ENCODE measurements at places on chromosomes 6 and 20. TPM values are rescaled to one million over a fixed set of nuclear protein-coding genes. Genes with fewer than 3 reads are reported as not detected.

The PRDM1 gene
- 7.9 TPM for total RNA-seq

The NFKBIE gene
- total RNA-seq = 2.4 TPM

The TFEB gene
- total RNA-seq = 3.1 TPM

The LIME1 gene
- total RNA-seq = 1.2 TPM

GRCh38 chr20:3661060-3661813, 2.0 kb downstream of the GFRA4 start:
- no peak for DNase-seq

- DNase-seq = no peak
Measured at GRCh38 chr6:127173156-127173940, 54.9 kb downstream of the RSPO3 start.

- no peak for DNase-seq
Measured at GRCh38 chr6:33390767-33391277, 801 bp upstream of the KIFC1 start.

GRCh38 chr6:56593801-56594318, 48.8 kb downstream of the DST start:
- DNase-seq = peak; percentile 31

- peak; percentile 85 for DNase-seq
Measured at GRCh38 chr6:43013097-43013842, 476 bp downstream of the MEA1 start.

DNA sequence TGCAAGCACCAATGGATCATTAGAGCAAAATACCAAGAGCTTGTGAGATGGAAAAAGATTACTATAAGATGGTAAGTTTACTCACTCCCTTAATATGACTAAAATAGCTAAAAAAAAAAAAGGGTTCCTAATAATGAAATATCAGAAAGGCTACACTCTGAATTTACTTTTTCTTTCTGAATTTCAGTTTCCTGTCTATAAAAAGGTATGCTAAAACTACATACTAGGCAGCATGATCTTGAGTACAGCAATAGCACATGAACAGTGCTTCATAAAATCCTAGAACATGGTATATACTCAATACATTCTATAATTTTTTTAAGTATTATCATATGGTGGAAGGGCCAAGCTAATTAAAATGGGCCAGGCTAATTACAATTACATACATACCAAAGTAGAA, 24.0 kb upstream of the FAM135A start:
- no peak for DNase-seq

DNA sequence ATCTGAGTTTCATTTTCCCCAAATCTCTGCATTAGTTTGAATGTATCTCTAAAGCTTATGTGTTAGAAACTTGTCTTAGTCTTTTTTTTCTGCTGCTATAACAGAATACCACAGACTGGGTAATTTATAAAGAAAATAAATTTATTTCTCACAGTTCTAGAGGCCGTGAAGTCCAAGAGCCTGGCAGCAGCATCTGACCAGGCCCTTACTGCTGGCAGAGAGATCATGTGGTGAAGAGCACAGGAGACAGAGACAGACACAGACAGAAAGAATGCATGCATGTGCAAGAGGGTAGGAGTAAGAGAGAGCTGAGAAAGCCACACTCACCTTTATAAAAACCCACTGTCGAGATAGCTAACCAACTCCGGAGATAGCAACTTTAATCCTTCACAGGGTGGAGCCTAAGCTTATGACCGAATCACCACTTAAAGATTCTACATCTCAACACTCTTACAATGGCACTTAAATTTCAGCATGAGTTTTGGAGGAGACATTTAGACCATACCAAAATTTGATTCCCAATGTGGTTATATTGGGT, 412.7 kb upstream of the SOX4 start:
- DNase-seq = no peak

DNA sequence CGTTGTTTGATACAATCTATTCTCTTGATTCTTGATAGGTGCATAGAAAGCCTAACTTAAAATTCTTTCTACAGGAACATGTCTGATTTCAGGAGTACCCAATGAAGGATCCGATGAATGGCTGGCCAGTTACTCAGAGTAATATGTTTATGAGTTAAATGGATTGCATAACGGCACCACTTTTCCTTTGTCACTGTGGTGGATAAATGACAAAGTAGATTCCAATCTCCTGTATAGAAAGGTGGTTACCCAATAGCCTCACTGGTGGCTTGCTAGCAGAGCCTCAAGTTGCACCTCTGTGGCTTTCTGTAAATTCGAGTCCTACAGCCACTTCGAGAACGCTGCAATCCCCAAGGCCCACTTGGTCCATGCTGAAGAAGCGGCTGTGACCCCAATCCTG, 28.4 kb downstream of the LHFPL5 start:
- no peak for DNase-seq

DNA sequence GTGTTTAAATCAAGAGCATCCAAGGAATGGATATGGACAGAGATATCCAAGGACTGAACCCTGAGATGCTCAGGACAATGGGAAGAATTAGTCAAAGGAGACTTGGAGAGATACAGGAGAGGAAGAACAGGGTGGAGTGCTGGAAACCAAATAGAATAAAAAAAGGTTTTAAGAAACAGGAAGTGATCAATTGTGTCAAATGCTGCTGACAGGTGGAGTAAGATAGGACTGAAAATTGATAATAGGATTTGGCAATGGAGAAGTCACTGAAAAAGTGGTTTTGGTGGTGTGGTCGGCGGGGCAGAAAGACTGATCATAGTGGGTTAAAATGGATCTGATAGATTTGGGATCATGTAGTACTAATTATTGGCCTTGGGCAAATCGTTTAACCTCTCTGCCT, 37.9 kb upstream of the PNRC1 start:
- no peak for DNase-seq

- DNase-seq = no peak
Measured at GRCh38 chr6:45780523-45780922, 235.1 kb downstream of the CLIC5 start.

DNA sequence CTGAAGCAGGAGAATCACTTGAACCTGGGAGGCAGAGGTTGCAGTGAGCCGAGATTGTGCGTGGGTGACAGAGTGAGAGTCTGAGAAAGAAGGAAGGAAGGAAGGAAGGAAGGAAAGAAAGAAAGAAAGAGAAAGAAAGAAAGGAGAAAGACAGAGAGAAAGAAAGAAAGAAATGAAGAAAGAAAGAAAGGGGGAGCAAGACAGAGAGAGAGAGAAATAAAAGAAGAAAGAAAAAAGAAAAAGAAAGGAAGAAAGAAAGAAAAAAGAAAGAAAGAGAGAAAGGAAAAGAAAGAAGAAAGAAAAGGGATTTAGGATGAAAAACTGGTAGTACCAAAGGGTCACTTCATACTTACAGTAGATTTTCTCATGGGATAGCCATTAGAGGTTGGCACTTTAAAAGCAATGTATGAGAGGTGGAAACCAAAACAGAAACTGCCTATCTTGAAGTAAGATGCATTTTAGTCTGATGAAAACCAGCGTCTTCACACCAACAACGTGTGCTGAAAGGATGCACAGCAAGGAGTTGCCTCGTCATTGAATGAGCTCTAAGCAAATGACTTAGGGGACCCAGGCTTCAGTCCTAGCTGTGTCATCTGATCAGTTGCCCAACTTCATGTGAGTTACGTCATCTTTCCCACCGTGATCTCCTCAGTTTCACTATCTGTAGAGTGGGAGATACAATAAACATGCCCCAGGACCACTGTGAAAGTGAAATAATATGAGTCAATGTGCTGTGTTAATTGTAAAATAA, 133.9 kb upstream of the NEDD9 start:
- DNase-seq = no peak
